ENCODE measurements at places on chromosomes 16 and 17. TPM values are rescaled to one million over a fixed set of nuclear protein-coding genes. Genes with fewer than 3 reads are reported as not detected.
A peak's percentile ranks its signal among the peaks of the same experiment; 100 is the strongest.

The SOX15 gene
- total RNA-seq: 0.47 TPM

DNA sequence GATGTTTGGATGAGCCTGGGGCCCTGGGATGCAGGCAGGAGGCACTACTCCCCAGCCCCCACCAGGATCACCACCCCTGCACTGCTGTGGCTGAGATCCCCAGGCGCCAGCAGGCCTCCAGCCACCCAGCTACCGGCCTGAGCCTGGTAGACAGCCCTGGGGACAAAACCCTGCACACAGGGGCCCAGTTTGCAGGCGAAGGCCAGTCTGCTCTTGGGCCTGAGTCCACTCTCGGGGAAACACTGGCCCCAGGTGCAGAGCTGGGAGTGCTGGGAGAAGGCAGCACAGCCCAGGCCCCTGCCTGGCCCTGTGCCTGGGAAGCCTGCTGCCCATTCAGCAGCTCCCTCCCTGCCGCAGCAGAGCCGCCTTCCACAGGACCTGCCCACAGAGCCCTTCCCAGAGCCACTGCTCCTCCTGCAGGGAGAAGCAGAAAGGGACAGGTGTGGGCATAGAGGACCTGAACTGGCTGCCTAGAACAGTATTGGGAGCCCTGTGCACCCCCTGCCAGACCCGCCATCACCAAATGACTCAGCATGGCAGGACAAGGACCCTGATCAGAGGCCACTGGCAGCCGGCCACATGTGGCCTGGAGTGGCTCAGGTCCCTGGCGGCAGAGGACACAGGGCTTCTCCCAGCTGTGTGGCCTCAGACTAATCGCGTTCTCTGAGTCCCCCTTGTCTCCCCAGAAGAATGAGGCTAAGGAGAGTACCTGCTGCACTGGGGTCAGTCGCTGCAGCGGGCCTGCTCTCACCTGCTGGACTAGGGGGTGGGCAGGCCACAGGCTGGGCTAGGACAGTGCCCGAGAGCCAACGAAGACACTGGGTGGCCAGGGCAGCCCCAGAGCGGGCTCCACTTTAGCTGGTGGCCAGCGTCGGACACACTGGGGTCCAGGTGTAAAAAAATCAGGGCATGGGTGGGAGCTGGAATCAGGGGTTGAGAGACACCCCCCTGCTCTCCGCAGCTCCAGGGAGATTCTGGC is 10.7 kb downstream of the MSRB1 start:
- 0 out of 2 replicates have a peak, but pooled peaks cover 5% of the 10 kb centered on the region for H3K4me1 ChIP-seq
- peaks cover 10% of the 10 kb centered on the region for H3K27me3 ChIP-seq
- H3K27ac ChIP-seq: no peak overlapping the region
- DNase-seq: peak; percentile 9

GRCh38 chr16:46482895-46483294 is 138.3 kb downstream of the SHCBP1 start:
- no peaks in the 10 kb centered on the region for H3K27me3 ChIP-seq
- no peak overlapping the region for H3K27ac ChIP-seq
- H3K36me3 ChIP-seq: no peaks in the 10 kb centered on the region
- H3K4me3 ChIP-seq: no peak overlapping the region

- DNase-seq: no peak
- H3K27me3 ChIP-seq: peaks cover 2% of the 10 kb centered on the region
- no peak overlapping the region for H3K27ac ChIP-seq
- no peak overlapping the region for H3K4me3 ChIP-seq
- peaks cover 21% of the 10 kb centered on the region for H3K4me1 ChIP-seq
These were observed 42.9 kb upstream of the NFAT5 start for GRCh38 chr16:69522732-69523404.

GRCh38 chr17:78783711-78784324 is 1.7 kb upstream of the CYTH1 start:
- H3K36me3 ChIP-seq: peaks cover 5% of the 10 kb centered on the region
- DNase-seq: no peak
- no peaks in the 10 kb centered on the region for H3K27me3 ChIP-seq
- H3K4me3 ChIP-seq: peak overlapping the region; percentile 91
- peaks cover 24% of the 10 kb centered on the region for H3K4me1 ChIP-seq
